ENCODE measurements at places on chromosomes 7 and 10.

DNA sequence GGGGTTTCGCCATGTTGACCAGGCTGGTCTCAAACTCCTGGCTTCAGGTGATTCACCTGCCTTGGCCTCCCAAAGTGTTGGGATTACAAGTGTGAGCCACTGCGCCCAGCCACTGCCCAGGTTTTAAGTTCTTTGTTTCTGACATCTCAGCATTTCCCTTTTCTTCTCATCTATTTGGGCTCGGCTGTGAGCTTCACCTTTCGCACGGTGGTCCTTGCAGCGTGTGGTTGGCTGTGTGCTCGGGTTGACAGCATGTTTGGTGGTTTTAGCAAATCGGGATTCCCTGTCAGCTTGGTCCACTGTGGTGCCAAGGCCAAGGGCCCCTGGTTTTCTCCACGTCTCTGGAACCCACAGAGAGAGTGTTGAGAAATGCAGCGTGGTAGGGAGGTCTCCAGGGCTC, 138.8 kb downstream of the DNAJB6 start:
- no peak for DNase-seq

- DNase-seq, result no peak
Observed at GRCh38 chr10:5813091-5813340, 218 bp downstream of the GDI2 start.

GRCh38 chr10:120607710-120608703, 151.0 kb downstream of the PLPP4 start:
- DNase-seq, result peak; percentile 68

DNA sequence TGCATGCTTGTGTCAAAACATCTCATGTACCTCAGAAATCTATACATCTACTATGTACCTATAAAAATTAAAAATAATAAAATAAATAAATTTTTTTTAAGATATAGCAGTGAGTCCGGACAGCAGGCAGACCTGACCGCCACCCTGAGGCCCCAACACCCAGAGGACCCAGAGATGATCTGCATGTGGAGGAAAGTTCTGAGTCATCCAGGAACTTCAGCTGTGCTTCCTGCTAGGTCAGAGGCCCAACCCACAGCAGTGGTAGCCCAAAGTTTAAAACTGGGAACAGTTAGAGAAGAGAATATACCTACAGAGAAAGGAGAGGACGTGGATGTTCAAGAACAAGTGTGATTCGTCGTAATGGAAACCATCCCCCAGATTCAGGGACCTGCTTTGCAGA, 683.7 kb upstream of the NRP1 start:
- peak; percentile 74 for DNase-seq

Data from RPMI7951 (cell line).